ENCODE measurements at places on chromosomes 12 and 14.
A peak's percentile ranks its signal among the peaks of the same experiment; 100 is the strongest.

- DNase-seq, result no peak
Measured at GRCh38 chr12:32382226-32382625, 17.1 kb upstream of the FGD4 start.

GRCh38 chr12:11500188-11500860 lies 105.0 kb upstream of the PRB2 start:
- no peak for DNase-seq

DNA sequence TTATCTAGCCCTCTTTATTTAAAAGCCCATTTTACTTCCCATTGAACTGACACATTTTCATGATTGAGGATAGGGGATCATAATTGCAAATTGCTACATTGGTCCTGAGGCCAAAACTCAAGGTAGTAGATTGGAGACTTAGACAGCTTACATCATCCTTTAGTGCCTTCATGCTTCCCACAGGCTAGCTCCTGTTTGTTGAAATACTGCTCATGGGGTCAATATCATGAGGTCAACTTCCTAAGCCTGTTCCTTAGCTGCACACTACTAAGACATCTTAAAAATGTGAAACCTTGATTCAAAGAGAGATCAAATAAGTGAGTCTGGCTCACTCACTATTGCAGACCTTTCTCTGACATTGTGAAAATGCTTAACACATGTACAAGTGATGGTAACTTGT lies 113.0 kb downstream of the TBC1D30 start:
- DNase-seq, result no peak

DNA sequence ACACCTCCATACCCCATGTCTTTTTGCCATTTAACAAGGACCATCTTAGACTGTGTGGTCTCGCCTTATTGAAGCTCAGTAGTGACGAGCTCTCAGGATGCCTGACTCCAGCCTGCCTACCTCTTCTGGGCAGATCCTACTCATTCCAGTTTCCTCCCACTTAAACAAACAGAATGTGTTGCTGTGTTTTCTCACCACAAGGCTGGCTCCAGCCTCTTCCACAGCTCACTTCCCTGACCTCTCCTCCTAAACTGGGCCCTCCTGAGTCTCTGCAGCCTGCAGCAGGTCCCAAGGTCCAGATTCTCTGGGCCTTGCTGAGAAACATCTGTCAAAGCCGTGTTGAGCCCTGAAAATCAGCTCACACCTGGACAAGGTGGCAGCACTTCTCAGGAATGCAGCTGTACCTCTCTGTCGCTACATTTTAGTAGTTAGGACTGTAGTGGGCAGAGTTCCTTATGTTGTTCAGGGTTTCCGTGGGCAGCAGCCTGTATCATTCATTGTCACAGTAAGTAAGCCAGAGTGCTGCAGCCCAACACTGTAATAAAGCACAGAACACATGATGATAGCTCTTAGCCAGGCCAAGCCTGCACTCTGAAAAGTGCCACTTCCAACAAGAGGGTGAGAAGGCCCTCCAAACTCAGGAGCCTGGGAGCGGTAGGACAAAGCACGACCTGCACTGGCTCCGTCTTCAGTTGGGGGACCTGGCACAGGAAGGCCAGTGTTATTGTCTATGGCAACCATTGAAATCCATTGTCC lies 68.5 kb downstream of the NKX2-1 start:
- DNase-seq, result no peak

GRCh38 chr12:19388131-19388549 lies 51.2 kb upstream of the AEBP2 start:
- no peak for DNase-seq

GRCh38 chr12:31298922-31299321 lies 27.0 kb downstream of the SINHCAF start:
- DNase-seq, result no peak

DNA sequence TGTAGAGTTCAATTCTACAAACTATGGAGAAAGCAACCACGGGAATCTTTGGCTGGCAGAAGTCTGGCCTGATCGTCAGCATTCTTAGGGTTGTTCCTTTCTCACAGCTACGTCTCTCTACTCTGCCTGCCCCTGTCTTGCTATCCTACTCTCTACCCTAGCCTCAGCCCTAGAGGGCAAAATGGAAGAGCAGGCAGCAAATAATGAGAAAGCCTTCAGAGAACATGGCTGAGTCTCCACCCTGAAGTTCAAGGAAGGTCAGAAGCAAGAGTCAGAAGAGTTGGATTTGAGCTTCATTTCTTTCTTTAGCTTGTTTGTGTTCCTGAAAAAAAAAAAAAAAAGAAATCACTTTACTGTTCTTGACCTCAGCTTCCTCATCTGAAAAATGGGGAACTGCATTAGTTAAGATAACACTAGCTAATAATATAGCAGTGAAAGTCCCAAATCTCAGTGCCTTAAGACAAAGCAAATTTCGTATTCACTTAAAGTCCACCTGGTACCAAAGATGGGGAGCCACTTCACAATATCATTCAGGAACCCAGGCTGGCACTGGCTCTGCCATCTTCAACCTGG lies 50.2 kb upstream of the CCND2 start:
- DNase-seq, result no peak

DNA sequence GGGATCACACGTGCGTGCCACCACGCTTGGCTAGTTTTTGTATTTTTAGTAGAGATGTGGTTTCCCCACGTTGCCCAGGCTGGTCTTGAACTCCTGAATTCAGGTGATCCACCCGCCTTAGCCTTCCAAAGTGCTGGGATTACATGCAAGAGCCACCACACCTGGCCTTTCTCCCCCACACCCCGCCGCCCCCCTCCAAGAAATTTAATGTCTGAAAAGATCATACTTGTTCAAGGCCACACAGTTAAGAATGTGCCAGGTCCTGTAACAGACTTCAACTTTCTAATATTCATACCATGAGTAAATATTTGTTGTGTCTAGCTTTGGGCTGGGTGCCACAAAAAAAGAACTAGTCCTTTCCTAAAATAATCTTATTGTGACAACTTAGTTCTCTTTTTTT lies 9.1 kb downstream of the GATC start:
- no peak for DNase-seq

- DNase-seq, result no peak
Measured at GRCh38 chr14:73239393-73240241, 2.3 kb downstream of the PAPLN start.

DNA sequence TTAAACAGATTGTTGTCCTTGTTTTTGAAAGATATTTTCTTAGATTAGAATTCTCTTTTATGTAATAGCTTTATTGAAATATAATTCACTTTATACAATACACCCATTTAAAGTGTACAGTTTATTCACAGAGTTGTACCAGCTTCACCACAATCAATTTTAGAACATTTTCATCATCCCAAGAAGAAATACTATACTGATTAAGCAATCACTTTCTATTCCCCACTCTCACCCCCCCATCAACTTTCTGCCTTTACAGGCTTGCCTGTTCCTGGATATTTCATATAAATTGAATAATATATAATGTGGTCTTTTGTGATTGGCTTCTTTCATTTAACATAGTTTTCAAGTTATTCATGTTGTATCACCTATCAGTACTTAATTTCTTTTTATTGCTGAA lies 44.4 kb downstream of the ARHGAP5 start:
- DNase-seq, result no peak

DNA sequence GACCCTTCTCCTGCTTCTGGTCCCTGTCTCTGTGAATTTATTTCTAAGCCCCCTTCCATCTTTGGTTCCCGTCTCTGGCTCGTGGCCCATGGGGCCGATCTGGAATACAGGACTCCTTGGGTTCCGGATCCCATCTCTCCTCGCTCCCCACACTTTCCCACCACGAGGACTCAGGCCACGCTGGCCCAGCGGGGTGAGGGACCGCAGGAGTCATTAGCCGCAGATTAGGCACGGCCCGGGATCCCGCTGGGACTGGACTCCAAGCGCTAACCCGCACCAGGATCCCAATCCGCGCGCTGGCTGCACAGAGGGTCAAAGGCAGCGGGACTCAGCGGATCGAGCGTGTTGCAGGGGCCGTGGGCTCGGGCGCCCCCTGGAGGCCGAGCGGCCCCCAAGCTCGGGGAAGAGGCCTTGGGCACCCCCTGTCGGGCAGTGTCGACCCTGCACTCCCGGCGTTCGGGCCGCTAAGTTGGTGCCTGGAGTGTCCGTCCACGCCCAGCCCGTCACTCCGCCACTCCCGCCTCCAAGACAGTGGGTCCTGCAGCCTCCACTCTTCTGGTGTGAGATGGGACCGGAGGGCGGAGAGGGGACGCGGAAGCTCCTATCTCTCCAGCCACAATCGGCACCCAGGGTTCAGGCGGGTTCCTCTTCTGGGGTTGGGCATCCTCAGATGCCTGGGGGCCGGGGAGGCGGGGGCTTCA lies 9.5 kb downstream of the SHMT2 start:
- no peak for DNase-seq

- DNase-seq, result peak; percentile 33
Measured at GRCh38 chr12:124655698-124656516, 88.5 kb upstream of the NCOR2 start.

- DNase-seq, result no peak
Measured at GRCh38 chr14:21723431-21724045, 49.9 kb upstream of the OR4E1 start.

DNA sequence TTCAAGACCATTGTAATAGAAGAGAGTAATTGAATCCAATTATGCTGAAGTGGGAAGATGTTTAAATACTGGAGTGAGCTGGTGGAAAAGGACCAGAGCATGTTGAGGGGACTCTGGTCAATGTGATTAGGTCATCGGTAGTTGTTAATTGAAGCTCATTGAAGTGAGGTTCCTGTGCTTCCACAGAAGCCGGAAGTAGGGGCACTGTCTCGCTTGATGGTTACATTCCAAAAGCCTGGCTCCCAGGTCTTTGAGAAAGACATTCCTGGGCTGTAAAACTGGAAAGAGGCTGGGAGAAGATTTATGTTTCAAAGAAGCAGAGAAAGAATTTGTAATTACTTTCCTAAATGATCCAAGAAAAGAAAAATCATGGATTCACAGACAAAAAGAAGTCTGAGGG lies 12.3 kb upstream of the CLECL1 start:
- DNase-seq, result no peak

DNA sequence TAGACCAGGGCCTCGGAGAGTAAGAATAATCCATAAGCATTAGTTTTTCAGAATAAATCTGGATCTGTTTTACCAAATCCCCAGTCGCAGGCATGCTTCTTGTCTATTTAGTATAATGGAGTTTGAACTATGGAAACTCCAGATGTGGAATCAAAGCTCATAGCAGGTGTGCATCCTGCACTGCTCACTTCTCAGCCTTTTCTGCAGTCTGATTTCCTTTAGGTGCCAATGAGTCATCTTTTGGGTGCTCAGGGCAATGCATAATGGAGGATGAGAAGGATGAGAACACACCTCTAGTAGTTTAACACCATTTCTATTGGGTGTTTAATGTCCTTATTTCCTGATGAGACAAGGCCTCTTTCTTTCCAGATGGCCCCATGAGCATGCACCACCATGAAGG lies 961.2 kb downstream of the TMEM121 start:
- no peak for DNase-seq

DNA sequence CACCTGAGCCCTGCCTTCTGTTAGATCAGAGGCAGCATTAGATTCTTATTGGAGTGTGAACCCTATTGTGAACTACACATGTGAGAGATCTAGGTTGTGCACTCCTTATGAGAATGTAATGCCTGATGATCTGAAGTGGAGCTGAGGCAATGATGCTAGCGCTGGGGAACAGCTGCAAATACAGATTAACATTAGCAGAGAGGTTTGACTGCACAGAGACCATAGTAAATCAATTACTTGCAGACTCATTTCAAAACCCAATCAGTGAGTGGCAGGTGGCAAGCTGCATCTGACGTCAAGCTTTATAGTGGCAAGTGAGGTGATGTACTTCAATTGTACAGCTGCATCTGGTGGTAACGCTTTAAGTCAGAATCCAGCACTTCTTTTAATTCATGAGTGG lies 141.6 kb downstream of the GPHN start:
- no peak for DNase-seq

GRCh38 chr14:69528143-69528542 lies 43.6 kb downstream of the PLEKHD1 start:
- no peak for DNase-seq

GRCh38 chr12:3761116-3761735 lies 8.3 kb upstream of the CRACR2A start:
- no peak for DNase-seq

- DNase-seq, result no peak
Measured at GRCh38 chr14:75449696-75450095, 21.9 kb downstream of the JDP2 start.

GRCh38 chr14:76257111-76257803 lies 105.5 kb downstream of the GPATCH2L start:
- DNase-seq, result no peak

DNA sequence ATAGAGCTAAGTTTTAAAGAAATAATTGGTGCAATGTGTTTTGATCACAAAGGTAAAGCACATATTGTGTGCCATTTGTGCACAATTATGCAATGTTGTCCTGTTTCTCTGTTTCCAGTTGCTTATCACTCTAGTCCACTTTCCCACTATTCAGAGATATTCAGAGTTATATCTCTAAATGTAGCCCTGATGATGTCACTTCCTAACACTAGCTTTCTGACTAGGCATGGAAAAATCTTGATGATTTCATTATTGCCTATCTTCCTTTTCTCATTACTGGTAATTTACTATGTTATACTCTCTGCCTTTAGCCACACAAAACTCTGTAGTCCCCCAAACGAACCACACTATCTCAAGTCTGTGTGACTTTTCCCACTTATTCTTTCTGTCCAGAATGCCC lies 221.2 kb downstream of the TRHDE start:
- no peak for DNase-seq

GRCh38 chr14:100748403-100748802 lies 21.7 kb downstream of the DLK1 start:
- DNase-seq, result no peak

GRCh38 chr14:64653900-64654245 lies 50.4 kb upstream of the PLEKHG3 start:
- no peak for DNase-seq

DNA sequence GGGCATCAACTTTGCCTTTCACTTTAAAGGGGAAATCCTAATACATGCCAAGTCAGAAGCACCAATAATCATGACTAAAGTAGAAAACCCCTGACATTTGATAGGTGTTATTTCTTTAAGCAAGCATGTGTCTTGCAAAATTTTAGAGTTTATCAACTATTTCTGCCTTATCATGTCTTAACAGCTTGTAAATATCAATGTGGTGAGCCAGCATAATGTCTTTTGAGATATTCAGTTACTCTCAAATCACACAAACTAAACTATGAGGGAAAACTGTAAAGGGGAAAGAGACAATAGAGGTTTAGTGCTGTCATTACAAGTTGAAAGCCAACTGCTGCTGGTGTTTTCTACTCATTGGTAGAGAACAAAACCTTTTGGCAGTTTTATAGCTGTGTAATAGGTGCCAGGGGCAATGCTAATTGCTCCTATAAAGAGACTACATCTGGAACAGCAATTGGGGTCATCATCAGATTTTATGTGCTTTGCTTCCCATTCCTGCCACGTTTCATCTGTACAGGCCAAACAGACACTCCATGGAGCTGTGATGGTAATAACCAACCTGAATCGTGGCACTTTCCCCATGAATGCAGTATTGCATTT lies 1027.4 kb downstream of the FSCB start:
- DNase-seq, result no peak

- DNase-seq, result no peak
Measured at GRCh38 chr12:52369211-52369610, 1.9 kb upstream of the KRT85 start.

- peak; percentile 48 for DNase-seq
Measured at GRCh38 chr12:71183018-71183417, 25.2 kb upstream of the TSPAN8 start.

- DNase-seq, result no peak
Measured at GRCh38 chr14:29804481-29805266, 123.0 kb downstream of the PRKD1 start.

GRCh38 chr14:24875991-24876878 lies 173.7 kb downstream of the STXBP6 start:
- DNase-seq, result no peak

- DNase-seq, result peak; percentile 76
Measured at GRCh38 chr12:69966409-69966808, 141.4 kb downstream of the MYRFL start.

GRCh38 chr14:95313707-95314106 lies 6.0 kb downstream of the CLMN start:
- peak; percentile 50 for DNase-seq

Data from HS-5 (cell line).